ENCODE measurements at places on chromosomes 1 and 21.

- no peak for DNase-seq
These were observed 12.5 kb downstream of the ALPL start for GRCh38 chr1:21521717-21522060.

DNA sequence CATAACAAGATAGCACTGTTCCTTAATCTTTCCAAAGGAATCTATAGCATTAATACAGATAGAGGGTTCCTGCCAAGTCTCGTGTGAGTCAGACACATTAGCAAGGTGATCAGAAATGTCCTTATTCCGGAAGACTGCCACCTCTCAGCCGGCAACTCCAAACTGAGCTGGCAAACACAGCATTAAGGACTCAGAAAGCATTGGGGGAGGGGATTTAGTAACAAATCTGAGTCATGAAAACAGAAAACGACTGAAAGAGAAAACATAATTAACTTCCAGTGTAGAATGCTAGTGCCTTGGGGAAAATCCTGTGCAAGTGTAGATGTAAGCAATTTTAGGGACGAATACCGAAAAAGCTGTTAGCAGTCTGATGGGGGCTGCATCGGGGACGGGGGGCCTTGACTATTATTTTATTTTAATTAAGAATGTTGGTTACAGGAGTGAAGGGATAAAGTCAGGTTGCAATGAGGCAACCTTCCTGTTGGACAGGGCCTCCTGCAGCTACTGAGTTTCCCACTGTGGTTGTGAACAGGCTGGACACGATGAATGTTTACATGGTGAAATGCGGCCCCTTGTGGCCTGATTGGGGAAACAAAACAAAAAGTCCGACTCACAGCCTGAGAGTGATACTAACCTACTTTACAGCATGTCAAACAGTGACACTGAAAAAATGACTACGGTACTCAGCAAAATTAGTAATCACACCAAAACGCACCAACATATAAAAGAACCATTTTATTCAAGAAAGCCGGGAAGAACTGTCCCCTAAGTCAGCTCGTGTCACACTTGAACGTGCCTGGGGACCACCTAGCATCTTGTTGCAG, 20.7 kb downstream of the MIS18A start:
- DNase-seq = peak; percentile 60

DNA sequence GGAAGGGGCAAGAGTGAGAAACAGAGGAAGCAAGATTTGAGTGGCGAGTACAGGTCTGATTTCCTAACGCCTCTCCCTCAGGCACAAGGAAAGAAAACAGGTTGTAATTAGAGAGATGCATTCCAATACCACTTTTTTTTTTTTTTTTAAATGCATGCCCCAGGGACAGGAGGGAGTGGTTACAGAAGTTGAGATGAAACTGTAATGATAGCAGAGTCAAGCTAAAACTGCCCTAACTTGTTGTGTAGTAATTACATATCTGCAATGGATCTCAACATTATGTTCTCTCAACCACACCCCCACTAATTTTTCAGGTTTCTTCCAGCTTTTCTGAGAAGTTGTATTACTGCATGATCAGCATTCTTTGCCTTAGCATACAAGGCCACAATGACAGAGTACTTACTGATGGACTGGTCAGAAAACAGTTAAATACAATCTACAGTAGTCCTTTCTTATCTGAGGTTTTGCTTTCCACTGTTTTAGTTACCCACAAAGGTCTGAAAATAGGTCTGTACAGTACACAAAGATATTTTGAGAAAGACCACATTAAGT, 5.5 kb downstream of the ETV3 start:
- DNase-seq = no peak

DNA sequence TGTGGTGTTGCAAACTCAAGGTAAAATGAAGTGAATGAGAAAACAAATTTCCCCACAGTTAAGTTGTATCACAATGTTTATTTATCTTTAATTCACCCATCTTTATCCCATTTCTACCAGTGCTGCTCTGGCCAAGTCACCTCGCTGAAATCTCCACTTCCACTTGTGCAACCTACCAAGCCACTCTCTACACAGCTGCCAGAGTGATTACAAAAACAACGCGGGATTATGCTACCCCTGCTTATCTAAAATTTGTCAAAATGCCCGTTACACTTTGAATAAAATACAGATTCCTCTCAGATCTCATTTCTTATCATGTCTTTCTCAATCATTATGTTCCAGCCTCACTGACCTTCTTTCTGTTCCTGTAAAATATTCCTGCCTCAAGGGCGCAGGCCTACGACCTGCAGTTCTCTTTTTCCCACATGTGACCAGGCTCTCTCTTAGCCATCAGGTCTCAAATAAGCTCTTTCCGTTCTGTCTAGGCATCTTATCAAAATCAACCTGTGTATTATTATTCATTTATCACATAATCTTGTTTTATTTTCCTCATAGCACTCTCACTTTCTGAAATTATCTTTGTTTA, 95.6 kb downstream of the NTMT2 start:
- no peak for DNase-seq

- DNase-seq = no peak
These were observed 10.5 kb upstream of the LRRC52 start for GRCh38 chr1:165533254-165533653.

DNA sequence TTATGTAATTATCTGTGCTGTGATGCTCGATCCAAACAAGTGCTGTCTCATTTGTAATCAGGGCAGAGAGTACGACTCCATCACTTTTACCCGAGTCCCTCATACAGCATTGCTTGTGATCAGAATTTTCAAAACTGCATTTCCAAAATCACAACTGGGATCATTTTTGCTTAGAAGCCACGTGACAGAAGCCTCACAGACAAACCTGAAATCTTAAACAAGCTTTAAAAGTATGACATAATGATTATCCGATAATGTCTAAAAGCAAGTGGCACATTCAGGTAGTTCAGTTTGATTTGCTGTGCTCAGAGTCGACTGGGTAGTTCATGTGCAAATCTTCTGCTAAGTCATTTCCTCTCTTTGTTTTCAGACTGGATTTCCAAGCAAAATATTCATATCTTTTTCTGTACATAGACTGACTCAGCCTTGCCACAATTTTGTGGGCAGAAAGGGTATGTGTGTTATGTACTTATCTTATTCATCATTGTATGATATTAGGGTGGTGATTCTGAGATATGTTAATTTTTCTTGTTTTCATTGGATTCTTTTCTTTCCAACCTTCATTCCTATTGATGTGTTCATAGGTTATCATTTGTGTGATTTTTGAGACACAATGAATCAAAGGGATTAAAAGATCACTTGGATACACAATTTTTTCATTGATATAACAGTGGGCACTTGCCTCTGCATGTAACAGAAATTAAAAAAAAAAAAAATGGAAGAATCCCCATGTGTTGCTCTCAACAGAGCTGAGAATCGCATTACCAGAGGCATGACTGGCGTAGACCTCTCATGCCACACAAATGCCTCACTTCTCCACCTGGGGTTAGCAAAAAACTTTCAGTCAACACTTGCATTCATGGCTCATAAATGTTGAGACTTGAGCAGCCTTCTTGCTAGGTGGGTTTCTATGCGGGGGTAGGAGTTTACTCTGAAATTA, 355.7 kb downstream of the LTN1 start:
- no peak for DNase-seq

DNA sequence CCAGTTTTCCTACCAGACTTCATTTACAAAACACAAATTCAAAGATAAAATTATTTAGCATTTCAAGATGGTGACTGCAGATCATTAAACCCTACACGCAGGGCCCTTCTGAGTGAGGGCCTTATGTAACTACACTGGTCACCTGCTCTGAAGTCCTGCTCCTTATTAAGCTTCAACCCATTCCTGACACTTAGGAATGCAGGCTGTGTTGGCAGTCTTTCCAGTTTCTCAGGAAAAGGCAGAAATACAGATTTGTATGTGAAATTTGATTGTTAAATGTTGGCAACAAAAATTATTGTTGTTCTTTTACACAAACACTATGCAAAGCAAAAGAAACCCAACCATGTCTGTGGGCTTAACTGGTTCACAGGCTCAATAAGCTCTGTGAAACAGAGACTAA, 25.8 kb upstream of the BCAS2 start:
- no peak for DNase-seq

- DNase-seq = no peak
These were observed 102.4 kb downstream of the FAM78B start for GRCh38 chr1:166064313-166064926.

- DNase-seq = no peak
These were observed 17.2 kb downstream of the LSS start for GRCh38 chr21:46211376-46211775.

DNA sequence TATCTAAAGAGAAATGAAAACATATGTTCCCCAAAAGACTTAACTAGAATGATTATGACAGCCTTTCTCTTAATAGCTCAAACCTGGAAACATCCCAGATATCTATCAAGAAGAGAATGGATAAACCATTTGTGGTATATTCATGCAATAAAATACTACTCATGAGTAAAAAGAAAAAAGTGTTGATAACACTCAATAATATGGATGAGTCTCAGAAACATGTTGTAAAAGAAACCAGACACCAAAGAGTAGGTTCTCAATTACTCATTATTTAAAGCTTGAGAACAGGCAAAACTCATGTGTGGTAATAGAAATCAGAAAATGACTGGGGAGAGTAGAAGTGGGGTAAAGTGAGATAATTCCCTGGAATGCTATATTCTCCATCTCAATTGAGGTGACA, 154.1 kb downstream of the PHTF1 start:
- DNase-seq = no peak

DNA sequence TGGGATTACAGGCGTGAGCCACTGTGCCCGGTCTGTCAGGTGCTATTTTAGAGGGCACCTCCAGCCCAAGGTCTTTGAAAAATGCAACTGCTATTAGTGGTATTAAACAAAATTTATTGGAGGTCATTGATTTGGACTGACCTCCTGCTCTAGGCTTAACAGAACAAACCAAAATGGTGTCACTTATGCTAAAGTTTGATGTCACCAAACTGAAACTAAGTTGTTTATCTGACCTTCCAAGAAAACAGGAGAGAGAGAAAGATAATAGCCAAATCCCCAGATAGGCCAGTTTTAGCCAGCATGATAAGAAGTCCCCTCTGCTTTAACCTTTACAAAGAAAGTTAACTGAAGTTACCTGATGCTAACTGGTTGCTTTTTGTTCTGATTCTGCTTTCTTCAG, 8.1 kb upstream of the INAVA start:
- no peak for DNase-seq

DNA sequence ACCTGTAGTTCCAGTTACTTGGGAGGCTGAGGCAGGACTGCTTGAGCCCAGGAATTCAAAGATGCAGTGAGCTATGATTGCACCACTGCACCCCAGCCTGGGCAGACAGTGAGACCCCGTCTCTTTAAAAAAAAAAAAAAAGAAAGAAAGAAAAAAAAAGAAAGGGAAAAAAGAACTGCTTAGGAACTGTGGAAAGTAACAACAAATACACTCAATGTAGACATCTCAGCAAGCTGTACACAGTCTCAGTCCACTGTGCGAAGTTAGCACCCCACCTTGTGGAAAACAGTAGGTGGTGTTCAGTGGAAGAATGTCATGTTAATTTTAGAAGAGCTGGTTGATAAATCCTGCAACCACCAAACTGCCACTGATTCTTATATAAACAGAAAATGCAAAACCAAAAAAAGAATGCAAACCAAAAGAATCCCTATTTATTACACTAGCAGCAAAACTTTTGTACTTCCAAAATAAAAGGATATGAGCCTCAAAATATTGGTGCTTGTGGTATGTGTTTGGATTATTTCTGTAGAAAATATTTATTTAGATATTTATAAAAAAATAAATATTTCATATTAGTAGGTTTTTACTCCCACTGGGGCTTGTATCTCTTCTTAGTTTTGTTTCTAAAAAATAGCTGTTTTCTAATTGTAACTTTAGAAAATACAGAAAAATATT, 31.1 kb downstream of the ALG14 start:
- peak; percentile 42 for DNase-seq

- DNase-seq = no peak
These were observed 14.5 kb upstream of the PTTG1IP start for GRCh38 chr21:44887807-44888580.

- DNase-seq = no peak
These were observed 193.1 kb upstream of the UBE2U start for GRCh38 chr1:64010316-64010715.

DNA sequence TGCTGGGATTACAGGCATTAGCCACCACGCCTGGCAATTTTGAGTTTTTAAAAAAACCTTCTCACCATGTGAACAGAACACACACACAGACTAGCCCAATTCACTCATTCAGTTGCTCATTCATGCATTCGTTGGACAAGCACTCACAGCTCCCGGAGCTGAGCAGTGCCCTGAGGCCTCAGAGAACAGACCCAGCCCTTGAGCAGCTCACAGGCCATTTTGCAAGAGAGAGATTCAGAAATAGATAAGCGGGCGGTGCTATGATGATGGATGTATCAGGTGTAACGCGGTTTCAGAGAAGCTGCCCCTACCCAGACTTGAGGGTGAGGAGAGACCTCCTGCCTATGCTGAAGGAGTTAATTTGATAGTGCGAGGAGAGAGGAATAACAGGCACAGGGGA, 18.6 kb downstream of the PTAFR start:
- DNase-seq = no peak

DNA sequence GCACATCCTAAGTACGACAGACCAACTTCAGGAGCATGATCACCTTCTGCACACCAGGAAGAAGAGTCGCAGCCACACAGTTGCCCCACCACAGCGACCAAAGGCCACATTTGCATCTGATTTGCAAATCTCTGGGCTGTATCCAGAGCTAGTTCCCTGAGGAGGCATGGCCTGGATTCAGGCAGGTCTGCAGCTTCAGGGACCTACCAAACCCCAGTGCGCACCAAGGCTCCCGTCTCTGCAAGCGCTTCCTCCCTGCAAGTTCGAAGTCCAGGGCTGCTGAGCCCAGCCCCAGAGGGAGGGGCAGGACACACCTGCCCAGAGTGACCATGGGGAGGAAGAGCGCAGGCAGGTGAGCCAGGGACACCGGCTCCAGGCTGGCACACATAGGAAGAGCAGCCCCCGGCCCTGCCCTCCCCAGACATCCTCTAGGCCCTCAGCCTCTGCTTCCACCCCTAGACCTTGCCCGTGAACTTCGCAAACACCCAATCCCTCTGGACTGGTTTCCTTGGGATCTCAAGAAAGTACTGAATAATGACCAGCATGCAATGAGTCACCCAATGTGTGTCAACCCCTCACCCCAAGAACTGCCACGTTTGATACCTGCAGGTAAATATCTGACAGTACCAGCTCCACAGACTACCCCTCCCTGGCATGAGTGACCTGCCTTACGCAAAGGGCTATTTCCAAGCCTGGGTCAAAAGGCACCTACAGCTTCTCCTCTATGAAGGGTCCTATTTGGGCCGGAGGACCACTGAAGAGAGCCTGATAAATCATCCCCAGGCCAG, 36.8 kb downstream of the CASZ1 start:
- DNase-seq = no peak

DNA sequence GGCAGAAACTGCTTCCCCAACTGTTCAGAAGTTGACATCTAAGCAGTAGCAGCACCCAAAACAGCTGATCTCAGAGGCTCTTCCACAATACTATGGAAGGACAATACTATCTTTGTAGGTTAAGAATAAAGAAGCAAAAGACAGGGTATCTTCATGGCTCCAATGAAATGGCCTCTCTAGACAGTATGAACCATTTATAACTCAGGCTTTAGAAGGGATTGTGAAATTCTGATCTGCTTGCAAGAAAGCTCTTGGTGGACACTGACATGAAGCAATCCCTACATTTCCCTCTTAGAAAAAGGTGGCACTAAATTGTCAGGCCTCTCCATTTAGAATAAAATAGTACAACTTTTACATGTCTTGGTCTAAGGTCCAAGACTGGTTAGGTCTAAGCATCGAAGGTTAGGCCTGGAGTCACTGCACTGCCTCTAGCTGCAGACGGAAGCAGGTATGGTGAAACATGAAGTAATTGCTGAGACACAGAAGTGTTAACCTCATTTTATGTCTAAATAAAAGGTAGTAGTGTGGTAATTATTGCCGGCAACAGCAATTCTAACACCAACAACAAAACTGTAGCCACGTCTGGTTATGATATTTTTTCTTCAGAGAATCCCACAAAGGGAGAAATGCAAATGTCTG, 50.6 kb upstream of the HP1BP3 start:
- DNase-seq = peak; percentile 75

Measured in HL-60 (cell line).